ENCODE measurements at places on chromosomes 2 and 18.

DNA sequence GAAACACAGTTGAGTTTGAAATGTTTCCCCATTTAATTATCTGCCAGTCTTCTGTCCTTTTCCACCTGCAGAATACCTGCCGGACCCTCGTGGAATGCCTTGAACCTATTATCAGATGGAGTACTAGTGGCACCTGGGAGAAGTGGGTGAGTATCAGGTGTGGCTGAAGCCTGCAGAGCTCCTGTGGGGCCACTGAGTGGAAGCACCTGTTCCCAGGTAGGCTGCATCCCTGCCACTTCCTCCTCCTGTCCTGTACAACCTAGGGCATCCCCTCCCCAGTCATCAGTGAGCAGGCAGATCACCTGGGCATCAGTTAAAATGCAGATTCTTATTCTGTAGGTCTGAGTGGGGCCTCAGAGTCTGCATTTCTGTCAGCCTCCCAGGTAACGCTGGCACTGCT, 80.8 kb upstream of the BZW1 start:
- no peak for DNase-seq

GRCh38 chr18:778194-778927, 33.7 kb downstream of the YES1 start:
- no peak for DNase-seq

DNA sequence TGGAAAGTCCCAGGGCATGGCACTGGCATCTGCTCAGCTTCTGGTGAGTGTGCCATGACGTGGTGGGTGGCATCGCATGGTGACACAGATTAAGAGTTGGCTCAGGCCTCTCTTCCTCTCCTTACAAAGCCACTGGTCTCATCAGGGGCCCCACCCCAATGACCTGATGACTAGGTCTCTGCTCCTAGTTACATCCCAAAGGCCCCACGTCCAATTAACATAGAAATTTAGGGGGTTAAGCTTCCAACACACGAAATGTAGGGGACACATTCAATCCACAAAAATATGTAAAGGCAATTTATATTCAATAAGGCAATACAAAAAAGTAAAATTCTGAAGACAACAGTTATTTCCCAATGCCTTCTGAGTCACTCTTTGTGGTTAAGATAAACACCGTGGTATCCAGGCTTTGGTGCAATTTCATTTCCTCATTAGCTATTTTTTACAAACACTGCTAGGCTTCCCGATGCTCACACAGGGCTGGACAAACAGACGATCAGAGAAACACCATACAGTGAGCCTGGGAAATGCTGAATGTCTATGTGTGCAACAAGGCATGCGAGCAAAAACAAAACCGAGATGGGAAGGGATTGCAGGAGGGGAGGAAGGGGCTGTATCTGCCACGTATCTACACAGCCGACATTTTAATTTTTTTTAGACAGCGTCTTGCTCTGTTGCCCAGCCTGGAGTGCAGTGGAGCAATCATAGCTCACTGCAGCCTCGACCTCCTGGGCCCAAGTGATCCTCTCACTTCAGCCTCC, 67.2 kb downstream of the MBP start:
- DNase-seq, result no peak

GRCh38 chr2:51490576-51491234, 458.8 kb upstream of the NRXN1 start:
- DNase-seq, result no peak

GRCh38 chr18:4369705-4370104, 85.4 kb downstream of the DLGAP1 start:
- no peak for DNase-seq
